ENCODE measurements at places on chromosomes 3 and 15.

DNA sequence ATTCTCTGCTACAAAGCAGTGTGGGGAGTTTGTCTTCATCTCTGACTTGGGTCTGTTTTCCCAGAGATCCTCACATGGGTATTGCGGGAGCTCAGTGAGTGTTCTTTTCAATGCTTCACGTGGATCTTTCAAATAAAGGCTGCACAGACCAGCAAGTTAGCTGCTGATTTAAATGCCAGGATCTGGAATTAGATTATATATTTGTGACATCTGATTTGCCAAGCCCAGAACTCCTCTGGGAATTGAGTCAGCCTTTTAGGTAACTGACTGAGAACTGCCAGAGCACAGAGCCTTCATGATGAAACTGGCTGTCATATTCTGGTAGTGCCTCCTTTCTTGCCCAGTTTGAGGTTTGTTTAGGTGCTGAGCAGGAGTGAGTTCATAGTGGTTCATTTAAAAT lies 14.7 kb downstream of the EDEM1 start:
- DNase-seq: no peak

DNA sequence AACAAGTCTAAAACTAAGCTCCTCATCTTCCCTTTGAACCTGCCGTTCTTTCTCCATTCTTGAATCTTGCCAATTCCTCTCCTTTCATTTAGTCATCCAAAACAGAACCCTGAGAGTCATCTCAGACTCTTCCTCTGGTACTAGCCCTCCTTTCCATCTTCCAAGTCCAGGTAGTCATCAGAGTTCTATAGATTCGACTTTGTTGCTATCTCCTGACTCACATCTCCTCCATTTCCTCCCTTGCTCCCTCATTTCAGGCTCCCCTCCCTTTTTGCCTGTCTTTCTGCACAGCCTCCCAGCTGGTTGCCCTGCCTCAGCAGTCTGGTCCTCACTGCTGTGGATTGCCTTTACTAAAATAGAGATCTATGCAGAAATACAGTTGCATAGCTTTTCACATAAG lies 4.7 kb downstream of the ATG7 start:
- DNase-seq: no peak

- DNase-seq: no peak
Observed at GRCh38 chr15:77862651-77863104, 214.8 kb downstream of the TBC1D2B start.

GRCh38 chr3:179503640-179504039 lies 52.4 kb upstream of the GNB4 start:
- no peak for DNase-seq

DNA sequence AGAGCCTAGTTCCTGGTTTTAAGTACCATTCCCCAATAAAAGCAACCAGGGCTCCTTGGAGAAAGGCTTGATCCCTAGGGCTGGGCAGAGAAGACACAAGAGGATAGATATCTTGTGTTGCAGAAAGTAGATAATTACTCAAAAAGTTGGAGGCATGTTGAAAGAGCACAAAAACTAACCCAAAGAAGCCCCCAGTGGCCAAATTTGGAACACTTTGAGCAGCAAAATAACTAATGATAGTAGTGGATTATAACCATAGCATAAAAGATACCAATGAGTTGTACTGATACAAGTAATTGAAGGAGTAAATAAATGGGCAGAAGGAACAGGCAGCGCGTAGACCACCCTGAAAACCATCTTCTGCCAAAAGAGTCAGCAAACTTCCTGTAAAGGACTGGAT lies 12.0 kb downstream of the EXOSC7 start:
- no peak for DNase-seq

- no peak for DNase-seq
Observed at GRCh38 chr3:64686446-64686908, 1.3 kb downstream of the ADAMTS9 start.

- no peak for DNase-seq
Observed at GRCh38 chr3:123693584-123694190, 108.8 kb upstream of the HACD2 start.

GRCh38 chr3:30356866-30357753 lies 249.3 kb upstream of the TGFBR2 start:
- no peak for DNase-seq

- no peak for DNase-seq
Observed at GRCh38 chr15:22243440-22244130, 163.3 kb downstream of the OR4M2 start.

DNA sequence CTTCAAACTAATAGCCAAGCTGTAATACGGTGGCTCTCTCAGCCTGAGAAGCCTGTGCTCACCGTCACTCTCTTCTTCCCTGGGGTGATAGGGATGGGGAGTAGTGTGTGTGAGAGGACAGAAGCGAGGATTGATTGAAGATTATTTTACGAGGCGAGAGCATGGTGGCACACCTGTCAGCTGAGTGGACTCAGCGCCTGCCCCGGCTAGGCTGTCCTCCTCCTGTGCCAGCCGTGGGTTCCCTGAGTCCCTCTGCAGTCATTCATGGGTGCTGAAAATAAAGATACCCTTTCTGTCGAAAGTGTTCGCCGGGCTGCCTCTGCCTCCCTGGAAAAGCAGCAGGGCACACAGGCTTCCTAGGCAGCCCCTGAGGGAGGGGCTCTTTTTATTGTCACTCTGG lies 124.1 kb downstream of the PGPEP1L start:
- DNase-seq: no peak

DNA sequence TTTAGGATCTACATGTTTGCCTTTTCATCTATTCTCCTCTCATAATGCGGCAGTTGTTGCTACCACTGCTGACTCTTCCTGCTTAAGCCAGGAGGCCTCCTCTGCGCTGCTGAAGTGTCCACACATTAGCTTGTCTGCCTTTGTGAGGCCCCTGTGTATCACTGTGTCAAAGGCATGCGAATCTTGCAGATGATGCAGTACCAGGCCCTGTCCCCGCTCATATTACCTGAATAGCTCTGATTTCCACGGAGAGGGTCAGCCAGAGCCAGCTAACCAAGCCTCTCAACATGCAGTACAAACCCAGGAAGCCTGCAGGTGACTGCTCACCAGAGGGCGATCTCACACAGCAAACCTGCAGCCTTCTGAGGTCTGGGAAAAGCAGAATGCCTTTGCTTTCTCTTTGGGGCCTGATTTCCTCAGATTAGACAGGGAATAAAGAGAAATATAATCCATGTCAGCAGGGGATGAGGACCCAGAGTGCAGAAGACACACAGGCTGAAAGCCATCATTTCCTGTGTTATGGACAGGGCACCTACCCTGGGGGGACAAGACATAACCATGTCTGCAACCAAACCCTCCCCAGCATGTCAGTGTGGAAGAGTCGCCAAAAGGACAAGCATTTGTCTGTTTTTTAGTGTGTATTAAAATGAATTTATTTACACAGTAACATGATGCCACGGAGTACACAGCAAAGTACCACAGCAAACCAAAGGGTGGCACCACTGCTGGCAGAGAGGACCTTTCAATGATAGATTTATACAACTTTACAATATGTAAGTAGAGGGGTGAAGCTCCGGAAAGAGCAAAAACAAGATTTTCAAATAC lies 36.8 kb upstream of the TSPAN3 start:
- peak; percentile 35 for DNase-seq

- DNase-seq: no peak
Observed at GRCh38 chr3:94011233-94011711, 17.1 kb downstream of the STX19 start.

- DNase-seq: no peak
Observed at GRCh38 chr15:95304151-95304946, 1026.2 kb upstream of the NR2F2 start.

- DNase-seq: no peak
Observed at GRCh38 chr3:126339466-126339865, 17.7 kb downstream of the KLF15 start.

GRCh38 chr3:180063783-180064182 lies 27.0 kb upstream of the PEX5L start:
- DNase-seq: no peak

GRCh38 chr3:98886525-98886924 lies 15.0 kb downstream of the DCBLD2 start:
- no peak for DNase-seq

DNA sequence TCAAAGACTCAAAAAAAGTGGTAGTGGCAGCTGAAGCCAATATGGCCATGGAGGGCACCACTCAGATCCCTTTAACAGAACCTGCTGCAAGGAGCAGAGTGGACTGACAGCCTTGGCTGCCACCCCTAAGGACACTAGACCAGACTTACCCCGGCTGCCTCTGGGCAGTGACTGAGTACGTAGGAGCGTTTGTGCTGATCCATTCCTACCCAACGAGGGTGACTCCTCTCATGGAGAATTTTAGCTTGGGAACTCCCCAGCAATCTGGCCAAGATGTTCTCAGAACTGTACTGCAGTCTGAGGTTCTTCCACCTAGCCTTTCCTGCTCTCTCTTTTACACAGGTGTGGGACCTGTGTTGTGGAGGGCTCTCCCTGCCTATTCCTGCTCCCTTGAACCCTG lies 22.1 kb downstream of the CLEC3B start:
- DNase-seq: no peak

DNA sequence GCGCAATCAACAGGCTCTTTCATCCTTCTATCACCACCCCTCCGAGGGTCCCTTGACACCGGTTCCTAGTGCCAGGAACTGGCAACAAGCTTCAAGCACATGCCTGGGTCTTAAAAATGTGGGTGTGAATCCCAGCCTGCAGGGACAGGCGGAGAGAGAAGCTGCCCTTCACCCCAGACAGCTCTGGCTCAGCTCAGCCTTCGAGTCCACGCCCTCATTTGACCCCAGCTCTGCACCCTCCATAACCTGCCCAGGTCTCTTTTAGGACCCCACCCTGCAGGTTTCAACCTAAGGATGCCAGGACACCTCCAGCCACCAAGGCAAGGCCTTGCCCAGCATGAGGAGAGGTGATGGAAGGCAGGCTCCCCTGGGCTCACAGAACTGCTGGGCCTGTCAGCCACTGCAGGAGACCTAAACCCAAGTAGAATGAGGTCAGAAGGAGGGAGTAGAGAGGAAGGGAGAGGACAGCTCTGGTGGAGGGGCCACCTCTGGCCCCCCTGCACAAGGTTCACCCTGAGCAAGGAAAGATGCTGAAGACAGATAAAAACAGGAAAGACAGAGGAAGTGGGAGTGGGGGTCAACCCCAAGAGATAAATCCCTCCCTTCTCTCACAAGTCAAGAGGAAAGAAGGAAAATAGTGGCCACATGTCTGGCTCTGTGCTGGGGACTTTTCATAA lies 2.6 kb upstream of the LOXL1 start:
- no peak for DNase-seq

DNA sequence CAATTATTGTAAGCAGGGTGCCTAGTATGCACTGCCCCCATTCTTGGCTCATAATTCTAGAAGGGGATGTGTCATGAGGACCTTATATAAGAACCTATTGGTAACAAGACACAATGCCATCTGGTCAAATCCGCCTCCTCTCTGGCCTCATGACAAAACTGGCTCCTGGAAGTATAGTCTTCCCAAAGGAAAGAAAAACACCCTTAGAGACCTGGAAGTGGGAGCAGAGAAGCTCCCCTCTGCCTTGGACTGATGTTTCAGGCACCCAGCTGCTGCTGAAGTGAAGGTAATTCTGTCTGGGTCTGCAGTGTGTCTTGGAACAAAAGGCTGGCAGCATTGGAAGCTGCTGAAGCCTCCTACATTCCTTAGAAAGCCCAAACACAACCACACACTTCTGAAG lies 107.2 kb upstream of the CLSTN2 start:
- DNase-seq: no peak

- DNase-seq: no peak
Observed at GRCh38 chr15:78651930-78652615, 11.1 kb upstream of the CHRNB4 start.

GRCh38 chr15:87967951-87968350 lies 288.6 kb downstream of the NTRK3 start:
- DNase-seq: no peak

DNA sequence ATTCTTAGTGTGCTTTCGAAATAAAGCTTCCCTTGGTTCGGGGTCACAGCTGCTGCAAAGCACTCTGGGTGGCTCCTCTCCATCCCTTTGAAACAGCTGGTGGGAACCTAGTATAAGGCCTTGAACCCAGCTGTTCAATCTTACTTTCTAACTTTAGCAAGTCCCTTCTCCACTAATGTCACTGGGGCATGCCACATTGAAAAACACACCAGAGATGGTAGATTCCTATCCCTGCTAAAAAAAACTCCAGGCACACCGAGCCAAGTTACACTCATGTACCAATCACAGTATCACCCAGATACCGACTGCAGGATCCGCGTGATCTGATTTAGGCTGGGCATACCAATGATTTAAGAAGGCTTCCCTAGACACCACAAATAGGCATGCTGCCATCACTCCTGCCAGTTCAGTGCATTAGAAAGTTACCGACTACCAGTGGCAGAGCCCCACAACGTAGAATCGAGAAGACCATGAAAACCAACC lies 65.0 kb downstream of the WWTR1 start:
- DNase-seq: no peak

GRCh38 chr15:33678176-33678575 lies 290.1 kb upstream of the CHRM5 start:
- no peak for DNase-seq

GRCh38 chr15:91938136-91938535 lies 84.6 kb downstream of the SLCO3A1 start:
- DNase-seq: no peak

- DNase-seq: no peak
Observed at GRCh38 chr3:104523136-104523535, 843.6 kb upstream of the ALCAM start.

DNA sequence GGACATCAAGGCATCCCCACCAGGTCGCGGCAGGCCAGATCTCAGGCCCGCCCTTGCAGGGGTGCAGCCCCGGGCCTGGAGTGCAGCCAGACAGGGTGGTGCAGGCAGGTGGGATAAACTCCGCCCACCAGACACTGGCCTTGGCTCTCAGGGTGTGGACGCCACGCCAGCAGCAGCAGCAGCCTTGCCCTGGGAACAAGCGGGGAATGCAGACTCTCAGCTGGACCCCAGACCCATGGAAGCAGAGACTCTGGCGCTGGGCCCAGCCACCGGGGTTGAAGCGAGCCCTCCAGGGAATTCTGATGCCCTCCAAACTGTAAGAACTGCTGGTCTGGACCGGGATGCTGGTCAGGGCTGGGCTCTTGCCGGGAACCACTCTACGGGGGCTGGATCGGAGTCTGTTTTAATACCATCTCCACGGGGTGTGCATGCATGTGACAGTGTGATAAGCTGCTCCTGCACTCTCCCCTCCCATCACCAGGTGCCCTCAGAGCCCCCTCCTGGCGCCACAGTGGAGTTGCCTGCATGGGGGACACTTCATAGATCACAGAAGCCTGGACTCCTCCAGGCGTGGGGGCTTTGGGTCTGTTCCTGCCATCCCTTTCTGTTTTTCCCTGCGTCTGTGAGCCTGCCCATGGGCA lies 142.7 kb downstream of the NSMCE3 start:
- DNase-seq: no peak

DNA sequence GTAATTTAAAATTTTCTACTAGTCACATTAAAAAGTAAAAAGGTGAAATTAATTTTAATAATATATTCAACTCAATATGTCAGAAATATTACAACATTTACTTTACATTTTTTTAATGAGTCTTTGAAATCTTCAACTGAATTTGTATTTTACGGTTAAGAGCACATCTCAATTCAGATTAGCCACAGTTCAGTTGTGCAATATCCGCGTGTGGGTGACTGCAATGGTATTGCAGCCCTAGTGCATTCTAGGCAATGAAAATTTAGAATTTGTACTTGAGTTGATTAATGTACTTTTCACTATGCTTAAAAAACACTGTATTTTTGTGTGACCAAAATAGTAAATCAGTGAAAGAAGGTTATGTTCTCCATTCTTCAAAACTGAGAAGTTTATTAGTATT lies 57.3 kb downstream of the CEP63 start:
- no peak for DNase-seq

All from T-cell (primary cell).